ENCODE measurements at places on chromosomes 16 and 17.

- no peak for DNase-seq
Observed at GRCh38 chr17:49691677-49692191, 13.8 kb upstream of the SPOP start.

DNA sequence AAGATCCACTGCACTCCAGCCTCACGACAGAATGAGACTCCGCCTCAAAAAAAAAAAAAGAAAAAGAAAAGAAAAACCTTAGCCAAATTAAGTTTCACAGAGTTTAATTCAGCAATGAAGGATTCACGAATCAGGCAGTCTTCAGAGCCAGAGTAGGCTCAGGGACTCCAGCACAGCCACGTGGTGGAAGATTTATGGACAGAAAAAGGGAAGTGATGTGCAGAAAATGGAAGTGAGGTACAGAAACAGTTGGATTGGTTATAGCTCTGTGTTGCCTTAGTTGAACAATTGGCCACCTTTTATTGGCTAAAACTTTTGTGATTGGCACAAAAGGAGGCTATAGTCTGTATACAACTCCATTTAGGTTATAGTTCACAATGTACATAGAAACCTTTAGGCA, 256.6 kb downstream of the HS3ST3B1 start:
- DNase-seq = no peak

DNA sequence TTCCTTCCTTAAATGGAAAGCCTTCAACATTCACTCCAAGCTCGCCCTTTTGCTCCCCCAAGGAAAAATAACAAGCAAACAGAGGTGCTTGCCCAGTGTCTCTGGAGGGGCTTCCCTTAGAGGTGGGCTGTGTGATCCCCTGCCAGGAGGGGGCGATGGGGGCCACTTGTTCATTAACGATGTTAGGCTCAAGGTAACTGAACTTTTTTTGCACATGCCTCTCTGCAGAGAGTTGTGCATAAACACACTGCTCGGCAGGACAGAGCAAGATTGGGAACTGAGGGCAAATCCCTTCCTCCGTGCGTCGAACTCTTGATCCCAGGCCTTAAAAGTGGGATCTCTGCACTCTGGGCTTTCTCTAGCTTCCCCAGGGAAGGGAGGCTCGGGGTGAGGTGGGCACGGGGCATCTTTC, 15.5 kb upstream of the NAGLU start:
- no peak for DNase-seq

DNA sequence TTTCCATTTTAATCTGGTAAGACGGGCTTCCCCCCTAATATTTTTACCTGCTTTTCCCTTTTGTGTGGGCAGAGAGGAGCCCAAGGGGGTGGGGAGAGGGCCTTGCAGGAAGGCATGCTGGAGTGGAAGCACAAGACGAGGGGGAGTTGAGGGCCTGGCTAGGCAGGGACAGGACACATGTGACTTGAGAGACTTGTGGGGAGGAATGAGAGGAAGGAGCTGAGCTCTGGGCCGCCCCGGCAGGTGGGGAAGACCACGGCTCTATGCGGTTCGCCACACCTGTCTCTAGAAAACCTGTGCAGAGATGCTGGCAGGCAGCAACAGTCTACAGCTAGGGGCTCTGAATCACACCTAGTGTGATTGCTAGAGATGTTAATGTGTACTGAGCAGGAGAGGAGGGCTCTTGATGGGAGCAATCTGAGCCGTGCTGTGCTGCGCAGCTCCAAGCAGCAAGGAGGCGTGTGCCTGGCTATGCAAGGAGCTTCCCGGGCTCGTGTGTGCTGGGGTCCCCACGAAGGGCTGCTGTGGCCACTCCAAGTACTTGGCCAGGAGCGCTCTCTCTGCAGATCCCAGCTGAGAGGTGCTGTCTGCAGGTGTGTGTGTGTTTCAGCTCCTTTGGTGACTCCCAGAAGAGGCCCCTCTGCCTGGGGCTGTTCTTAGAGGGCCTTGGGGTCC, 50.2 kb downstream of the PDPK1 start:
- no peak for DNase-seq

- no peak for DNase-seq
Observed at GRCh38 chr17:1197781-1198490, 18.2 kb upstream of the ABR start.

DNA sequence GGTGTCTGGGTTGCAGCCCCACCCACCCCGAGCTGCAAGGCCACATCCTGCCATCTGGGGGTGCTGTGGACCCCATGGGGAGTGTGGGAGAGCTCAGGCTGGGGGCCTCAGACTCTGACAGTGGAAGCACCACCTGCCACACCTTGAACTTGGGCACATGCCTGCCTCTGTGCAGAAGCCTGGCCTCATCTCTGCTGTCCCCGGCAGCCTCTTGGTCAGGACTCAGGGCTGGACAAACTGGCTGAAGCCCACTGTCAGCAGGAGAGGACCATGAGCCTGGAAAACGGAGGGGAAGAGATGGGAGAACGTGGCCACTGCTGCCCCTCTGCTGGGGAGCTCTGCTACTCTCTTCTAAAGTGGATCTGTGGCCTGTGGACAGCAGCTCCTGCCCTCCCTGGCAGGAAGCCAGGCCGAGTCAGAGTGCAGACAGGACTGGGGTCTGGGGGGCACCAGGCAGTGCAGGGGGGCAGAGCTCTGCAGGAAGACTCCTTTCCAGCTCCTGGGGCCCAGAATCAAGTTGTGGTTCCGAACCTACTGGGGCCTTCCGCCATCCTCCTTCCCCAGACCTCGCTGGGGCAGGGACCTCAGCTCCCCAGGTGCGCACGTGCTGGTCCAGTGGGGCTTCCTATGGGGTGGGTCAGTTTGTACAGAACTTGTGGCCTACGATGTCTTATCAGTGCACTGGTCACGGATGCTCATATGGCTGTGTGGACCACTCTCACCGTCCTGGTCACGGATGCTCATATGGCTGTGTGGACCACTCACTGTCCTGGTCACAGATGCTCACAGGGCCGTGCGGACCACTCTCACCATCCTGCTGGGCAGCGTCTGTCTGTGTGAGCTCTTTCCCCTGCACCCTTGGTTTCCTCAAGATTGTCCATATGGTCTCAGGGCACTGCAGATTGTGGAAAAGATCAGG, 207.7 kb downstream of the LAT start:
- DNase-seq = no peak

GRCh38 chr16:16073891-16074881, 124.8 kb downstream of the ABCC1 start:
- DNase-seq = peak; percentile 87

DNA sequence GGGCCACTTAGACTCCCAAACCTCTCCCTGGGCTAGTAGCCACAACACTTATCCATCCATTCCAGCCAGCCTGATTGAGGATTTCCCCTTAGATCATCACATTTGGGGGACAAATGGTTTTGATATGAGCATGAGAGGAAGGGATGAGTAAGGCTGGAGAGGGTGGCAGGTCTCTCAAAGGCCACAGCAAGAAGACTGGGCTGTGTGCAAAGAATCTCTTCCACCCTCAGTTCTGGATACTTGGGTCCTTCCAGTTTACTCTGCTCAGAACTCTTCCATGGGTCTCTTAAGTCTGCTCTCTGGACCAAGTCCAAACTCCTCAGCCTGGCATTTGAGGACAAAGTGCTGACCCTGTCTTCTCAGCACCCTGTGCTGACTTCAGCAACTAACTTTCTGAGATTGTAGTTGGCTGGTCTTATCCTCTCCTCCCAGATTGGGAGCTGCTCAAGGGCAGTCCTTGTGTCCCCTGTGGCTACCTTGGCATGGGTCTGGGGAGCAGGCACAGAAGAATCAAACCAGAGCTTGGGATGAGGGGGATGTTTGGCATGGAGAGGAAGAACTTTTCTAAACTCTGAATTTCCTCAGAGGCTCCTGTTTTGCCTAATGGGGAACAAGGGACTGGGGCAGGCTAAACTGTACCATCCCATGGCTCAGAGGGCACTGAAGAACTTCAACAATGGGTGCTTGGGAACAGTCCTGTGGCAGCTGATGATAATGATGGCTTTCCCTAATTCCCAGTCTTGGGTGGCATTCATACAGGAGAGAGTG, 3.1 kb upstream of the NFATC3 start:
- DNase-seq = peak; percentile 9

DNA sequence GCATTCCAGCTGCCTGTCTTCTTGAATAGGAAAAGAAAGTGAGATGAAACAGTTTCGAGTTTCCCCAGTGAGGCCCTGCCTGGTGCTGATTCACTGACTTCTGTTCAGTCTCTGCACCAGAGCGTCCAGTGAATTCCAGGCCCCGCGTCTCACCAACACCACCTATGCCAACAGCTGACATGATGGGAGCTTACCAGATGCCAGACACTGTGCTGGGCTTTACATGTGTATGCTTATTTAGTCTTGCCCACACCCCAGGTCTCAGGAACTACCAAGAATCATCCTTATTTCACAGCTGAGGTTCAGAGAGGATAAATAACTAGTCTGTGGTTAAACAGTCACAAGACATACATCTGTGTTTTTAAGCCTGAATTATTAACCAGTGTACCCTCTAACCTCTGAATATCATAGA, 29.1 kb upstream of the IRX6 start:
- DNase-seq = peak; percentile 66

- DNase-seq = no peak
Observed at GRCh38 chr17:80000981-80001775, 34.5 kb downstream of the TBC1D16 start.

All from AG20443 (cell line).